ENCODE measurements at places on chromosomes 4 and X. TPM values are rescaled to one million over a fixed set of nuclear protein-coding genes. Genes with fewer than 3 reads are reported as not detected.

The PDLIM5 gene
- total RNA-seq: 21.1 TPM

The HEPH gene
- 0.85 TPM for total RNA-seq

The VEGFC gene
- total RNA-seq: 12.2 TPM

The MND1 gene
- 13.4 TPM for total RNA-seq

The RRH gene
- total RNA-seq: not detected

The TLR8 gene
- total RNA-seq: not detected

The PROM1 gene
- not detected for total RNA-seq

The CLRN2 gene
- total RNA-seq: not detected

The TEX13B gene
- total RNA-seq: not detected
